Activated CD8-positive, alpha-beta memory T cell treated with anti-CD3 and anti-CD28 coated beads, Interleukin-2, amount 50 U/mL, for 4 hours (primary cell): ENCODE measurements at places on chromosomes 12 and 14.

- no peak for DNase-seq
These were observed 105.4 kb upstream of the NOS1 start for GRCh38 chr12:117466677-117467362.

- DNase-seq, result no peak
These were observed 7.4 kb upstream of the KRT77 start for GRCh38 chr12:52710730-52711129.

GRCh38 chr12:47014474-47014873 is 64.9 kb upstream of the PCED1B start:
- DNase-seq, result no peak

DNA sequence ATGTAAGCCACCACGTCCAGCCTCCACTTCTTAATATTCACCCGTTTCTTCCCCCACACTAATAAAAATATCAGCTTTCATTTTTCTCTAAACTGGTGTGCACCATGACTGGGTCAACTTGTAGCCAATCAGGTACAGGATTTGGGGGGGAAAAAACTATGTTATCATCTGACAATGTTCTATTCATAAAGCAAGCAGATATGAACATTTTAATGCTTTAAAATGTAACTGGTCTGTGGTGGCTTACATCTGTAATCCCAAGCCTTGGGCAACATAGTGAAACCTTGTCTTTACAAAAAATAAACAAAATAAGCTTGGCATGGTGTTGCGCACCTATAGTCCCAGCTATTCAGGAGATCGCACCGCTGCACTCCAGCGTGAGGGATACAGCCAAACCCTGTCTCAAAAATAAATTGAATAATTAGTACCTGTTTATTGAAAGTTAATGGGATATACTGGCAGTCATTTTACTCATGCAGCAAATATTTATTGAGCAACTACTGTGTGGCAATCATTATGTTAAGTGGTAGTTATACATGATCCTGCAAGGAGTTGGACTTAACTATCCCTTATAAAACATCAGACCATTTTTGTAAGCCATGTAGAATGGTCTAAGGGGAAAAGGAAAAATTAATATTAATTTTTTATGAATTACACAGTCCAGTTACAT is 15.3 kb upstream of the ITPR2 start:
- no peak for DNase-seq

DNA sequence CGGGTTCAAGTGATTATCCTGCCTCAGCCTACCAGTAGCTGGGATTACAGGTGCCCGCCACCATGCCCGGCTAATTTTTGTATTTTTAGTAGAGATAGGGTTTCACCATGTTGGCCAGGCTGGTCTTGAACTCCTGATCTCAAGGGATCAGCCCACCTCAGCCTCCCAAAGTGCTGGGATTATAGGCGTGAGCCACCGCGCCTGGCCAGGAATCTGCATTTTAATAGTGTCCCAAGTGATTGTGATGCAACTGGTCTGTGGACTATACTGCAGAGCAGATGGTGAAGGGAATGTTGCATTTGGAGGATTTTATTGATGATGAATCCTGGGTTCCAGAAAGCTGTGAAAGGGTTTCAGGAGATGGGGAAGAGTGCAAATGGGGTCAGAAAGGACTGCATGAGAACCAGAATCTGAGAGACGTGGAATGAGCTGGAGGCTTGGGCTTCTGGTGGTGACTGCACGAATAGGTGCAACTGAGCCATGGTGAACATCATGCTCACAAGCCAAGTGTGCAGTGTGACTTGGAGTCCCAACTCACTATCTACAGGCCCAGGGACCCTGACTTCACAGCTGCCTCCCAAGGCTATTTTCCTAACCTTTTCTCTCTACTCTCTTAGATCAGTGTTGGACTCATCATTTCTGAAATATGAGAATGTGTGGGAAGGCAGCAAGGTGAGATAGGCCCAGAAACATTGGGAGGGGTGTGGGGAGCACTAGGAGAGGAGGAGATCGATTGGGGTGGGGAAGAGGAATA is 4.5 kb downstream of the RPS26 start:
- no peak for DNase-seq
